ENCODE measurements at places on chromosomes 6 and 20.

DNA sequence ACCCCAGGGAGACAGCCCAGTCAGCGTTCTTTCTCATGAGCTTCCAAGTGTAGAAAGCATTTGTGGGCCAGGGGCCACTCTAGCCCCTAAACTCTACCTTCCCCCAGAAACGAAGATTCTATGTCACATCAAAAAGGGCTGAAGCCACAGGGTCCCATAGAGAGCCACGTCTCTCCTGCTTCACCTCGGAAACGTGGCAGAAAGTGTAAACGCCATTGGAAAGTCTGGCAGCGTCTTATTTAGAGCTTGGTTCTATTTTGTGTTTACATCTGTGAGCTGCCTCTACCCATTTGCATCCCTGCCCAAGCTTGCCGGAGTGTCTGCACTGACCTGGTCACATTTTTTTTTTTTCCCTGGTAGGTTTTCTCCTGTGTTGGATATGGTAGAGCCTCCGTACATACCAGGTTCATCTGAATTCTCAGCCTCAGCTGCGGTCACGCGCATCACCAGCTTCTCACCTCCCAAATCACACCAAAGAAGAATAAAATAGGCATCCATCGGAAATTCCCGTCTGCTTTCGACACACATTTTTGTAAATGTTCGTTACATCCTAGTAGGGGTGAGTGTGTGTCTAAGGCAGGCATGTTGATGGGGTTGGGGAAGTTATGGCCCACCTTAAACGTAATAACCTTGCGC, 62.6 kb downstream of the NPEPL1 start:
- DNase-seq: no peak

GRCh38 chr20:24034820-24035219, 46.2 kb upstream of the GGTLC1 start:
- DNase-seq: no peak

GRCh38 chr6:81362246-81362645, 390.2 kb downstream of the TENT5A start:
- no peak for DNase-seq

- no peak for DNase-seq
Measured at GRCh38 chr6:35634316-35634715, 54.4 kb downstream of the FKBP5 start.

GRCh38 chr20:49853640-49854039, 41.0 kb downstream of the SLC9A8 start:
- DNase-seq: no peak

All from activated CD4-positive, alpha-beta T cell treated with anti-CD3 and anti-CD28 coated beads, Interleukin-2, Interleukin-6, amounts not matched to agents 100 ng/mL and 50 ng/mL, durations not matched to agents 16 hours and 8 hours (primary cell).